ENCODE measurements at places on chromosomes 5 and 9.

DNA sequence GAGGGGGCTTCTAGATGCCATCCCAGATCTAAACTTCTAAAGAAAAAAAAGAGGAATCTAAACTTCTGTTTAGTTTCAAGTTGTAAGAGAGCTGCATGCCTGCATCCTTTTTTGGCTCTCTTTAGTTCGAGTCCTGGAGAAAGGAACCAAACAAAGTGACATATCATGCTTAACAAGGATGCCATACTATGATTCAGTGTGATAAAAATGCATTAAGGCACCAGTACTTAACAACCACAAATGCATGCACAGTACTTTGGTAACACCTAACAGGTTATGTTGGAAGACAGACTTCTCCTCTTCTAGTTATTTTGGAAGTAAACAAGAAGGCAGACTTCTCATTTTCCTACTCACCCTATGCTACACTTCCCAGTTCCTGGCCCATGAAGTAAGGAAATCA lies 27.3 kb downstream of the NME5 start:
- no peak for DNase-seq

DNA sequence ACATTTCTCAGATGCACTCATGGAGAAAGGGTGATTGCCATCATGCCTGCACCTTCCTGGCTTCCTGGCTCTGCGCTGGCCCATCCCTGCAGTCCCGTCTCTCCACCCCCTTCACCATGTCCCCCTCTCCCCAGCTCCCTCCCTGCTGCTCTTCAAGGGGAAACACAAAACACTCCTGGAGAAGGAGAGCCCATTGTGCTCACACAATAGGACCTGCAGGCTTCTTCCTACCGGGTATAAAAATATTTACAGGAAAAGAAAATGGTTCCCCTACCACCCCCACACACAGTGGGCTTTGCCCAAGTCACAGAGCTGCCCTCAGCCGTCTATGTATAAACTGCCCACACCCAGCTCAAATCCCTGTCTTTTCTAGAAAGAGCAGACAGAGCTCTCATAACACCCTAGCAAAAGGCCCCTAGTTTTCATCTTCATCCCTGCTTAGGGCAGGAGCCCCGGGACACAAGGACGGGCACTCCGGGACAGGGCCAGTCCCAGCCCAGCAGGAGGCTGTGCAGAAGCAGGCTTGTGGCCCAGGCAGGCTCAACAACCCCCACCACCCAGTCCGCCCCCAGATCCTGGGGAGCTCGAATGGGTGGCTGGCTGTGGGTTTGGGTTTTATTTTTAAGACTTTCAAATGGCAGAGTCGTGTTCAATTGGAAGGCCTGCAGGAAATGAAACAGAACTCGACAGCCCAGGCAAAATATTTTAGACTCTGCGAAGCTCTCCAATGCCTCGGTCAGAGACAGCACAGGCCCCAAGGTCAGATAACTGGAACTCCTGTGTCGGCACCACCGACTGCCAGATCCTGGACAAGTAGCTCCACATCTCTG lies 77.3 kb downstream of the LRSAM1 start:
- DNase-seq: no peak

DNA sequence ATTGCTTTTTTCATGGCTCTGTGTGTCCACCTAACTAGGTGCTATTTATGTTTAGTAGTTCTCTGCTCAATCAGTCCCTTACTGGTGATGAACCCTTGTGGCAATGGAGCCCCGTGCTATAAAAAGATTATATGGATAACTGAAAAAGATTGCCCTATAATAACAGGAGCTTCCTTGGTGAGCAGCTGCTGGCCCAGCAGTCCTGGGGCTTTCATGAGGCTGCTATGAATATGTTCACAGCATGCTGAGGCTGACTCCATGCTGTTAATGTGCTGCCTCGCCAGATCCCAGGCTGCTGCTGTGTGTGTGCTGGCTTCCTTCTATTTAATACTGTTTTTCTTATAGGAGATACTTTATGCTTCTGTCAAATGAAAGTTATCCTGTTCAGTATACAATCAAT lies 357.5 kb downstream of the TAF11L14 start:
- DNase-seq: no peak

- DNase-seq: no peak
Observed at GRCh38 chr5:6634306-6634705, 1.1 kb downstream of the SRD5A1 start.

- no peak for DNase-seq
Observed at GRCh38 chr5:125668884-125669283, 754.3 kb upstream of the GRAMD2B start.

- DNase-seq: no peak
Observed at GRCh38 chr5:128081111-128081851, 2.3 kb upstream of the SLC12A2 start.
